Epithelial cell of prostate (primary cell): ENCODE measurements at places on chromosomes 2 and 18.

DNA sequence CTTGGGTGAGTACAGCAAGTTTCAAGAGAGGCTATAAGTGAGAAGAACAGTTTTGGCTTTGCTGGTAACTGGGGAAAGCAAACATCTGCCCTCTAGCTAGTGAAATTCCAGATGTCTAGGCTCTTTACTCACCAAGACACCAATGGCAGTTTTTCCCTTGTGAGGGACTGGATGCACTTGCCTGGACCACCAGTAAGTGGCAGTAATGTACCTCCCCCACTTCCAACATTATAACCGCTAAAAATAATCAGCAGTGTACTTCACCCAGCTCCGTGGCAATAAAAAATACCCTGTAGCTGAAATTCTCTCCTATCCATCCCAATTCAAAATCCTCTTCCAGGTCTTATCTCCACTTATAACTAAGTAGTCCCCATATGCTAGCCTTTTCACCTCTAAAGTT, 383.9 kb downstream of the ARHGAP15 start:
- no peak for DNase-seq

- DNase-seq = no peak
Observed at GRCh38 chr2:214377286-214377624, 33.6 kb upstream of the VWC2L start.

DNA sequence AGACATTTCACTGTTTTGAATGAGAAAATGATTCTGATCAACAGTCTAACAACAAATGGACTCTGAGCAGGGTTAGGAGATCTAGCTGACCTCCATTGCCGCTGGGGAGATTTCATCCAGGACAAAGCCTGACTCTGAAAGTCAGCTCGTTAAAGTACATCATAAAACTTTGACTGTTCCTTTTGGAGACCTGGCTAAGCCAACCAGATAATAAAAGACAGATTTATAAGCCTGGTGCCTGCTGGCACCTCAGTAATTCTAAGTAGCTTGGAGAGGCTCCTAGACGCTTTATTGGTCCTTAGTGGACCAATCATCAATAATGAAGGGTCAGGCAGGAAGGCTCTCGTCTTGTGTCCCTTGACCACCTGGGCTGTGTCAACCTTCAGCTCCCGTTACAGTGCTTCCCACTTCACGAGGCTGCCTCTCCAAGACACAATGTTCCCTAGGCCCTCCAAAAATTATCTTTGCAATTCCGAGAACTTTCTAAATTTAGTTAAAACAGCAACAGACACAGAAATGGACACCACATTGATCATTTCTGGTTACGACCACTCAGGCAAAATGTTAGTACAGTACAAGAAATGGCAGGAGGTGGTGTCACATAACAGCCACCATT, 47.9 kb upstream of the PMAIP1 start:
- no peak for DNase-seq

GRCh38 chr2:227623226-227623625, 5.9 kb downstream of the SCYGR4 start:
- DNase-seq = peak; percentile 6

DNA sequence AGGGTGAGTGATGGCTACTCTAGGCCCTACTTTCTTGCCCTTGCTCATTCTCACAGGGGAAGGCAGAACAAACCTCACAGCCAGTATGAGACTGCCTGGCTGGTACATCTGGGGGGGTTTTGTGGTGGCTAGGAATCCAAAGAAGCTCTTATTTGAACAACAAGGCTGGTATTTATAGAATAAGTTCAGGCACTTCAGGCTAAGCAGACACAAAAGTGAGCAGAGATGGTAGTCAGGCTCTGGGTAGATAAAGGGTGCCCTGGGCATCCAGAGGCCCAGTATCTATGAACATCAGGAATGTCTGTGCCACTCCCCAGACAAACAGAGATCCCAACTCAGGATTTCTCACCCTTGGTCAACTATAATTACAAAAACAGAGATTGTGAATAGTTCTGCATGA, 57.2 kb upstream of the RTN4 start:
- no peak for DNase-seq

DNA sequence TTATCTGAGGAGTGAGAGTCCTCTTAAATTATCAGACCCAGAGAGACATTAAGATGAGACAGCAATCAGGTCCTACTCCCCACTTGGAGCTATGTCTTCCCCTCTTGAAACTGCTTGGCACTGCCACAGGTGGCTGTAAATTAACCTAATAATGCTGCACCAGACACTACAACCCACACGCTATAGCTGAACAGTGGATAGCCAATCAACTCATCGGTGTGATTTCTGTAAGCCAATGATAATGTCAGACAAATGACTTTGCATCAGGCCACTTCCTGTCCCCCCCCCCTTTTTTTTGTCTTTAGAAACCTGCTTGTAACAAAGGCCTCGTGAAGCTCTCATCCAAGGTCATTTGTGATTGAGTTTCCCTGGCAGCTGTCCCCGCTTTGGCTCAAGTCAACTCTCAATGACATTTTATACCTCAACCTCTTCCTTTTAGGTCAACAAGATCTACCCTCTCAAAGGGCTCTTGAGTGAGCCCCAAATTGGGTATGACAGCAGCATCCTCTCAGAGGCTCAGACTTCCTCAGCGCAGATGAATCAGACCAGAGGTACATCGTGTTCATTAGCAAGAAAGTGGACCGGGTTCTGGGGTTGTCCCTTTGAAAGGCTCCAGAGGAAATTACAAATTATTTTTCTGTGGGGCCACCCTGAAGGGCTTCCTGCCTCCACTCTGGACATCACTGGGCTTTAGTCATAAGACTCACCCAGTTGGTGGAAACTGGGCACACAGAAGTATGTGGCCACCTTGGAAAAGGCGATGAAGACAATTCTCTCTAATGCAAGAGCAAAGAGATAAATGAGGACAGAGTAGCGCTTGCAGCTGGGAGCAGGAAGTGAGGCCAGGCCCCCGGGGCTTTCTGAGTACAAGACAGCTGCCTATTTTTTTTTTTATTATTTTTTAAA, 73.6 kb downstream of the COPS8 start:
- no peak for DNase-seq

DNA sequence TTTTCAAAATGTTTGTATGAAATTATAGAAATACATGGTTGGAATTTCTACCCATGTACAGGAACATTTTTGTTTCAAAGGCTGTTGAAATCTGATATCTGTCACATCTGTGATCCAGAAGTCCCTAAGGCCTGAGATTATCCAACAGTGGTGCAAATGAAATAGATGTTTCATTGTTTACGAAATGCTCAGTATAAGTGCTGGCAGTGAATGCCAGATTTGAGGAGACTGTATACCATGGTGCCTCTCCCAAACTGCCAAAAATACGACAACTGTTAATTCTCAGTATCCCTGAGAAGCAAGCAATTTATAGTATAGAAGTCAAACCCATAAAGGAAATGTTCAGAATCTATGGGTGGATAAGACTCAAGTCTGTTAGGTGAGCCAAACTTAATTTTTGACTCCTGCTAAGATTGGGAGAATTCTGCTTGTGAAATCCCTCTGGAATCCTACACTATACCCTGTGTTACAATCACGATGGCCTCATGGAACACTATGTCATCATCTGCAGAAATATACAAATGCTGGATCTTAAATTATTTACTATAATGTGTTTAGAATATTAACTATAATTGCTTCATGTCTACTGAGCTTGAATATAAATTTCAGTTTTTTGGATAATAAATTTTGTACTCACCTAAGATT, 71.2 kb upstream of the DOCK10 start:
- DNase-seq = no peak

- DNase-seq = peak; percentile 95
Observed at GRCh38 chr18:54607213-54608027, 16.4 kb downstream of the DYNAP start.

GRCh38 chr2:56537756-56538155, 354.0 kb downstream of the CCDC85A start:
- DNase-seq = no peak

GRCh38 chr2:220458051-220458450, 830.6 kb downstream of the SLC4A3 start:
- DNase-seq = no peak

GRCh38 chr18:59881728-59882656, 17.8 kb upstream of the PMAIP1 start:
- no peak for DNase-seq

DNA sequence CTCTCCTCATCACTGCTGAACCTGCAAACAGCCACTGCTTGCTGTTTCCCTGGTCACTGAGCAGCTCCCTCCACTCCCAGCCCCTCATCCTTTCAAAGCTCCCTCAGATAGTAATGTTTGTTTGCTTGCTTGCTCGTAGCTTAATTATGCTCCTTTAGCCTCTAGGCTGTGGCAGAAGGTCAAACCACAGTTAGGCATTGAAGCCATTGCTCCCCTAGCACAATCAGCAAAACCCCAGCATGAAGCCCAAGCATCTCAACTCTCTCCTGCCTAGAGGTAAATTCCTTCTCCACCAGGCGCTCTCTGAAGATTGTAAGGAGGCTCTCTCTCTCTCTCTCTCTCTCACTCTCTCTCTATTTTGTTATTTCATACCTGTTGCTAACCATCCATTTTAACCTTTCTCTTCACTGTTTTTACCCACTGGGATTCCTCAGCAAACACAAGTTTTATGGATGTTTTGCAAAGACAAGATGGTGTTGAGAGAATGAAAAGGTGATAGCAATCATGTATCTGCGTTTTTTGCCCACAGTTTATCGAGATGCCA, 135.9 kb upstream of the HNRNPA3 start:
- no peak for DNase-seq

DNA sequence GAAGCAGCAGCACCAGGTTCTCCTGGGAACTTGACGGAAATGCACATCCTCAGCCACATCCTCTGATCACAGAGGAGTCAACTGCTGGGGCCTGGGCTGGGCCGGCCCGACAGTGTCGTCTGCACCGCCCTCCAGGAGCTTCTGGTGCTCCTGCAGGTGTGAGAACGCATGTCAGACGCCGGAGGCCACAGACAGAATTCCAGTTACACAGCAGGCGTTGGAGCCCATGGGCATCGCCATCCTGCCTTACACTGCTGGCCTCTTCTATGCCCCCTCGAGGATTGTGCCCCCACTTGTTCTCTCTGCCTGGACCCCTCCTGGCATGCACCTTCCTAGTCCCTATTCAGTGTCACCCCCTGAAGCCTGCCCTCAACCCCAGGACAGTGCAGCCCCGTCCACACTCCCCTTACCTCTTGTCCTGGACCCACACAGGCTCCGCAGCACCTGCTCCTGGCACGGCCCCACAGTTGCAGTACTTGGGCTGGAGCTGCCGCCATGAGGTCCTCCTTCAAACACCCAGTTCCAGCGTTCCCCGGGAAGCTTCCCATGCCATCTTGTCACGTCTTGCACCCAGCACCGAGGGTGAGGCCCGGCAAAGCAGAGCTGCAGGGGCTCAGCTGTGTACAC, 37.5 kb downstream of the ADI1 start:
- DNase-seq = no peak

- DNase-seq = no peak
Observed at GRCh38 chr2:112010751-112011150, 44.3 kb upstream of the TMEM87B start.

DNA sequence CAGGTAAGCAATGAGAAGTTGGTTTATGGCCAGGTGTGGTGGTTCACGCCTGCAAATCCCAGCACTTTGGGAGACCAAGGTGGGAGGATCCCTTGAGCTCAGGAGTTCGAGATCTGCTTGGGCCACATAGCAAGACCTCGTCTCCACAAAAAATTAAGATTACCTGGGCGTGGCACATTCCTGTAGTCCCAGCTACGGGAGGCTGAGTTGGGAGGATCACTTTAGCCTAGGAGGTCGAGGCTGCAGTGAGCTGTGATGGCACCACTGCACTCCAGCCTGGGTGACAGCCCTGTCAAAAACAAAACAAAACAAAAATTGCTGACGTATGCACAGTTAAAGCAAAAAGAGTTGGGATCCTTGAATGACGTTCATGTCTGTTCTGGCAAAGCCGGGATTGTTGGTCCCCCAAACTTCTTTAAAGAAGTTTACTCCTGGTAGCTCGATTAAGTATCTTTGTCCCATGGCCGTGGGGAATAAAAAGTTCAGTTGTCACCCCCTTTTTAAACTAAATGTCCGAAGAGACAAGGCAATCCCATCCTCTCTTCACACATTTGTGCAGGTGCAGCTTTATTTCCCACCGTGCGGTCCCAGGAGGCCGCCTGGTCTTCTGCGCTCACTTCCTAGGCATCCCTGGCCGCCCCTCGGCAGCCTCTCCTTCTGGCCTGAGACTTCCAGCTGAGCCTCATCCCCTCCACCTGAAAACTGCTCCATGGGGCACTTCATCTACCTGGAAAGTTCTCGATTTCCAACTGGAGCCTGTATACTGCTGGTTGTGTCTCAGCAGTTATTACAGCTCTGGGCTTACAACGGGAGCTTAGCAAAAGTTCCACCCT, 762 bp upstream of the SPOPL start:
- no peak for DNase-seq

- DNase-seq = no peak
Observed at GRCh38 chr2:228700638-228701037, 519.2 kb upstream of the SPHKAP start.

- no peak for DNase-seq
Observed at GRCh38 chr2:28958689-28959088, 22.4 kb upstream of the TOGARAM2 start.

- DNase-seq = no peak
Observed at GRCh38 chr2:241031436-241032165, 33.2 kb downstream of the SNED1 start.

- DNase-seq = no peak
Observed at GRCh38 chr2:109128048-109128615, 873 bp upstream of the SH3RF3 start.

GRCh38 chr2:47205576-47206141, 50.6 kb upstream of the STPG4 start:
- no peak for DNase-seq

DNA sequence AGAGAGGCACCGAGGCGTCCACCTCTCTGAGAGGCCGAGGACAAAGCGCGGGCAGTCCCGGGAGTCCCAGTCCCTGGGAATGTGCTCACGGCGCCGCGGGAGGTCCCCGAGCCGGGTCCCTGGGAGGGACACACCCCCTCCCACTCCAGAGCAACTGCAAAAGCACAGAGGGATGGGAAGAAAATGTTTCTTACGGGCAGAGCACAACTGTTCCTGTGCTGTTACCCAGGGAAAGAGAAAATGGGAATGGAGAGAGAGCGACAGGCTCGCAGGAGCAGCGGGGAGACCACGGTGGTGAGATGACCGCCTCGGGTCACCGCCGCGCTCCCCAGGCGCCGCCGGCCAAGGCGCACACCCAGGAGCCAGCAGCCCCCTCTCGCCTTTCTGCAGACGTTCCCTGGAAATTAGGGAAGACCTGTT, 1.2 kb upstream of the BCL11A start:
- DNase-seq = no peak

DNA sequence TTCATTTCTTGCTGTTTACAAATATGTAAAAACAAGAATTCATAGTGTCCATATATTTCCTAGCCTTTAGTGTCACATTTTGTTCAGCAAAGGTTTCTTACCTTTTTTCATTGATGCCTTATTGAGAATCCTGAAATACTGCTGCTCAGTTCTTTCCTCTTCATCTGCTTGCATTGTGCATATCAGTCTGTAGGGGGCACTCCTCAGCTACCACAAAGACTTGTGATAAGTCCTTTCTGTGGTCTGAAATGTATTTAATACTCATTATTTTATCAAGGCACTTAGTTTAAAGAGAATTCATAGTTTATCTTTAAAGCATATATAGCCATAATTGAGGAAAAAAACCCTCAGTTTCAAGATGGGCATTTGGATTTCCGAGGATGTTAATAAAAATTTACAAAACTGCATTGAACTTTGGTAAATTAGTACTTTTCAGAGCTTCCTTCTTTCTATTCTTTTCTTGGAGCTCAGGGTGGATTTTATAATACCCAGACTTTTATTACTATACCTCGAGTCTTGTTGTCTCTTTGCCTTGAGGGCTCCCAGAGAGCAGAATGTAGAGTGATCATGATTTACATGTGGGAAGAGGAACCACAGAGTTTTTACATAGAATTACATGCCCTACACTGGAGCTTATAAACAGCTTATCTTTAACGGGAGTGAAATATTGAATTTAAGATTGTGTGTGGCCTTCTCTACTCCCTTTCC, 570.1 kb downstream of the PLCL1 start:
- DNase-seq = peak; percentile 26
